Mesendoderm (in vitro differentiated cells): ENCODE measurements at places on chromosomes 3 and 15.

DNA sequence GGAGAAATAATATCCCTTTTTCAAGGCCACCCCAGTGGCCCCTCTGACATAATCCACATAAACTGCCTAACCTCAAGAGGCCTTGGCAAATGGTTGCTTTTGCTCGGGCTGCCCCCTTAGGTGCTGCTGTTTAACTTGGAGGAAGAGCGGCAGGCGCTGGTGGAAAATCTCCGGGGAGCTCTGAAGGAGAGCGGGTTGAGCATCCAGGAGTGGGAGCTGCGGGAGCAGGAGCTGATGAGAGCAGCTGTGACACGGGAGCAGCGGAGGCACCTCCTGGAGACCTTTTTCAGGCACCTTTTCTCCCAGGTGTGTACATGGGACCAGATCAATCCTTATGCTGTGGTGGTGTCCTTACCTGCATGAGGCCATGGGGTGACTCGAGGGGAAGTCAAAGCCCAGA lies 15.0 kb downstream of the DUOX1 start:
- no peak for DNase-seq

DNA sequence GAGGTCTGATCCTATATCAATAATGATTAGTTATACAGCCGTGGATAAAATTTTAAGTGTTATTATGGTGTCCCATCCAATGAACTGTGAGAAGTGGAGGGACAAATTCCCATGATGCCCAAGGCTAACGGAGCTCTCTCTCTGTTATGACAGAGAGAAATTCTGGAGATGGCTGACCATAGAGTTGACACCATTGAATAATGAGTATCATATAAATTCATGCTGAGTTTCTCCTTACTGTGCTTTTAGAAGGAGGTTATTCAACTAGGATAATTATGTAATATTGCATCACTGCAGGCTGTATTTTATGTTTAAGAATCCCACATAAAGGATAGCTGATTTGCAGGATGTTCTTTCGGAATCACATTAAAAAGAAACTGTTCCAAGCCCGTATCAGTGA lies 82.9 kb downstream of the PYDC2 start:
- no peak for DNase-seq

DNA sequence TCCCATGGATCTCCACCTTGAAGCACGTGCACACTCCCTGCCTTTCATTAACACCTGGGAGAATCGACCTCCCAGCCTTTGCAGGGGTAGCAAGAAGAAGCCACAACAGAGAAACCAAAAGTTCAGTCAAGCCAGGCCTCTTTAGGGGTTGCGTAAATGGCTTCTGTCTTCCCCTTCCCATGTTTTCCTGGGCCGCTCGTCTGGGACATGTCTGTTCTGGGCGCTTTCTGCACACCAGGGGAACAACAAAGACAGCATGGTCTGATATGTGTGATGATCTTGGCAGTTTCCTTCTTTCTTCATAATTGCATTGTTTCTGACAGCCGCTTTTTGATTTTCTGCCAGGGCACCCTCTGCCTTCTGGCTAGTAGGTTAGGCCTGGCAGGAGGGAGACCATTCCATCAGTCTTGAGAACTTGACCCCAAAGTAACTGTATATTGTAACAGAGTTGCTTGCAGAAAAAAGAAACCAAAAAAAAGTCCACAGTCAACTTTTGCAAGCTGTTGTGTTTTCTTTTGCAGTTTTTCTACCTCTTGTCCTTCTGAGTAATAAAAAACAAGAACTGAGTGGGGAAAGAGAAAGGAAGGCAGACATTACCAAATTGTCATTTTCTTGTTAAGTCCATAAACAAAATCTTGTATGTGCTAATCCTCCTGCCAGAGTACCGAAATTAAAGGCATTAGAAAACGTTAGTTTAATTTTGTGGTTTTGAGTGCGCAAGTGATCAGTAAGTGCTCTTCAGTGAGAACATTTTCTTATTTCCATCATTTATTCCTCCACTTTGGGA lies 56.0 kb upstream of the FURIN start:
- no peak for DNase-seq

GRCh38 chr15:77983708-77984445 lies 93.6 kb downstream of the TBC1D2B start:
- DNase-seq = no peak

GRCh38 chr15:58987036-58987435 lies 427 bp upstream of the RNF111 start:
- no peak for DNase-seq

DNA sequence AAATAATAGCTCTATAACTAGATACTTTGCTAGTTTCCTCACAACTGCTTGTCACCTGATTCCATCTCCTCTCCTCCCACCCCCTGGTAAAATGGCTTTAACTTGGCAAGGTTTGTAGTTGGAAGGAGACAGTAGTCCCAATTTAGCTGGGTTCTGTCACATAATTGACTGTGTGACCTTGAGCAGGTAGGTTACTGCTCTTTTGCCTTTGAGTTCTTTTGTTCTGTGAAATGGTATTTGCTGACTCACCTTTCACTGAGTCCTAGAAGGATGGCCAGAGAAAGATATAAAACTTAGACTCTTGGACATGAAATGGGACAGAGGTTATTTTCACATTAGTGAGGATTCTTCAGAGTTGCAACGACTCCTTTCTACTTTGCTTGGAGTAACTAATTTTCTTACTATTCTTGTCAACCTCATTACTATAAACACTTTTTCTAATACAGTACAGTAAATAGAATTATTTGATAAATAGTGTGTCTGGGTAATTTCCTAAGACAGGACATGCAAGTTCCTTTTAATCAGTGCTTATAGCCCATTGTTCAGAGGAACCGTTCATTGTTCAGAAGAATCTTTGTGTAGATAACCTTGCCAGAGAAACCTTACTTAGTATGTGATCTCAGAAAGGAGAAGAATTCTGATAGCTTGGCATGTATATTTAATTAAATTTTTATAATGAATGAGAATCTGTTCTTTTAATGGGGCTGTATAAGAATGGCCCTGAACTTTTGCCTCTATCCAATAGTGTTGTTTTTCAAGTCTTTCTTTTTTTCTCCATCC lies 14.3 kb downstream of the AKAP13 start:
- no peak for DNase-seq

- DNase-seq = peak; percentile 81
Measured at GRCh38 chr3:57582474-57583168, 14.5 kb downstream of the ARF4 start.

DNA sequence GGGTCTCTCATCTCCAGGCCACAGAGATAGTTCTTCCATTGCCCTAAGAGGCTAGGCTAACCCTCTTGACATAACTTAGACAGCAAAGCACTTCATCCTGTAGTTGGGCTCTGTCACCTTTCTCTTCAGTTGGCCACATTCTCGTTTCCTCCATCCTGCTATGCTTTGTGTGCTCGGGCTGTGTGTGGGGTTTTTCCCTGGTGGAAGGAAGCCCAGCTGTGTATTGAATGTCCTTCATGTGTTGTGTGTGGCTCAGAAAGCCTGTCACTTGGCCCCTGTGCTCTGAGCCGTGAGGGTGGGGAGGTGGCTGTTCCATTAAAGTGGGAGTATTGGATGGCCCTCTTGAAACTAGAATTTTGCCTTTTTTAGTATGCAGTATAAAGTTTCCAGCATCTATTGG lies 8.8 kb upstream of the EXOG start:
- no peak for DNase-seq

DNA sequence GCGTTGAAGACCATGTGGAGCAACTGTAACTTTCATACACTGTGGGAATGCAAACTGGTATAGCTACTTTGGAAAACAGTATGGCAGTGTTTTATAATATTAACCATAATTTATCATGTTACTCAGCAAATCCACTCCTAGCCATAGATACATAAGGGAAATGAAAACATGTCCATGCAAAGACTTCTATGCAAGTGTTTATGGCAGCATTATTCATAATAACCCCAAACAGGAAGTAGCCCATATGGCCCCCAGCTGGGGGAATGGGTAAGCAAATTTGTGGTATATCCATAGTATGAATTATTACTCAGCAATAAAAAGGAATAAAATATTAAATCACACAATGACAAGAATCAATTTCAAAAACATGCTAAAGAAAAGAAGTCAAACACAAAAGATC lies 23.0 kb upstream of the GATA2 start:
- DNase-seq = no peak

- DNase-seq = no peak
Measured at GRCh38 chr3:195188426-195188927, 82.5 kb downstream of the XXYLT1 start.

GRCh38 chr15:27563765-27564370 lies 535.2 kb downstream of the OCA2 start:
- DNase-seq = no peak

GRCh38 chr15:85419161-85419560 lies 38.8 kb downstream of the AKAP13 start:
- DNase-seq = no peak

DNA sequence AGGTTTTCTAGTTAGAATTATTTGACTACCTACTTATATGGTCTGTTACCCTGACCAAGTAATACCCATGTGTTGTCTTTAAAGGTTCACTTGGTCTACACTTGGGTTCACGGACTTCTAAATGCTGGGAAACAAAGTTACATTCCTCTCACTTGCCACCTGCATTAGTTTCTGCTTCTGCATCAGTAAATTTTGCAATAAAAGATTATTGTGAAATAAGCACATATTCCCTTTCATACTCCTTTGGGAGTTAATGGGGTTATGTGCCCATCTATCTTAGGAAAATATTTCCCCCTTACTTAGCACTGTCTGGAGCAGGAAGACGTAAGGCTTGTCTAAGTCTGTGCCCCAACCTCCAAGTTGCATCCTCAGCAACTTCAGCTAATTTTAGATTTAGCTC lies 160.7 kb downstream of the FRMD5 start:
- DNase-seq = no peak

DNA sequence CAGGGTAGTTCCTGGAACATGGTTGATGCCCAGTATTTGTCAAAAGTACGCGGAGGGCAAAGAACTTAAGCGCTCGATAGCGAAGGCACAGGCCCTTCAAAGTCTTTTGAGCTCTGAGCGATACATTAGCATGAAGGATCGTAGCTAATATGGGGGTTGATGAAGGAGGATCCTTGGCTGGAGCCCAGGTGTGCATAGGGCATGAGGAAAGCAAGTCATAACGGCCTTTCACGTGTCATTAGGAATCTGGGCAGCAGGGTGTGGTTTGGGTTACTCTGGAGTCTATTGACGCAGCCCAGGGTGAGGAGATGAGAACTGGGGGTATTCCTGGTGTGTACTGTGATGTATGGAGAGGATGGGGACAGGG lies 31.7 kb downstream of the SPINK8 start:
- DNase-seq = peak; percentile 25

DNA sequence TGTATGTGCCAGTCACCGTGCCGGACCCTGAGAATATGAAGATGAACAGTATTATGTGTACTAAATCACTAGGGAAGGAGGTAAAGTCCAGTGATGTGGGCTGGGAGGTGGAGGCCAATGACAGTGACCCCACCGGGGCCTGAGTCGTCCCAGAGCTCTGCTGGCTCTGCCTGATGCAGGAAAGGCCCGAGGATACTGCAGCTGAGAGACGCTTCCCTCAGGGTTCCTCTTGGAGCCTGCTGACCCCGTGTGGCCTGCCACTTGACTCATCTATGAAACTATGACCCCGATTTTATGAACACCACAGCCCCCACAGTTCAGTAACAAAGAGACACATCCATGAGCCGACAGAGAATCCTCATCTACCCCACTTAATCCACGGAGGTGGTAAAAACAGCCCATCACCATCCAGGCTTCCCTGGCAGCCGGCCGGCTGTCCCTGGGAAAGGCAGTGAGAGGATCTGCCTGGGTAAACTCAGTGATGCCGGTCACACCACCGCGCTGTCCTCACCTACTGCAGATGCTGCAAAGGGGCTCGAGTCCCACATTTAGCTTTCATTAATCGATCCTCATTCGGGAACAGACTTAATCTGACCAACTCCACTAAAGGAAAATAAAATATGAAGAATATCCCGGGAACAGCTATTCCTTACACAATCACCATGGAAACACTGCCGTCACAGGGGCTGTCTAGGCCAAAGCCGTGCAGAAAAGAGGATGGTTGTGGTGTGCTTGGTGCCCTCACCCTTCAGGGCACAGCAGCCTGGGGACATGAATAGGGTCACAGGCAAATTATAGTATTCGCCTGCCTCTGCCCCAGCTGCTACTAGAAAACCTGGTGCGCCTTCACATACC lies 82.9 kb downstream of the ARRDC4 start:
- no peak for DNase-seq

GRCh38 chr3:80000022-80000421 lies 232.2 kb upstream of the ROBO1 start:
- no peak for DNase-seq

GRCh38 chr15:66139591-66140207 lies 113.9 kb downstream of the MEGF11 start:
- no peak for DNase-seq
